ENCODE measurements at places on chromosomes 1 and 21.

DNA sequence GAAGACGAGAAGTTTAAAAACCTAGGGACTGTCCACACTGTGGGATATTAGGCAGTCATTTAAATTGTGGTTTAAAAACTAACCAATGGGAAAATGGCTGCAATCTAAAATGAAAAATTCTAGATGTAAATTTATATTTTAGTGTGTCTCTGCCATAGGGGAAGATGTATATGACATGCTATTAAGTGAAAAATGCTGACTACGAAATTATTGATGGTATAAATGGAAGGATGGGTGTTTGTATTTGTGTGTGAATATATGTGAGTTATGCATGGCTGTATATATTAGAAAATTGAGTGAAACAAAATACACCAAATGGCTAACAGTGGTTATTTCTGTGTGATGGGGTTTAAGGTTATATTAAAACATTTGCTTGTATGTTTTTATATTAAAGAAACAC is 260.7 kb downstream of the AJAP1 start:
- no peak overlapping the region for H3K27ac ChIP-seq
- H3K4me1 ChIP-seq = no peaks in the 10 kb centered on the region
- H3K4me3 ChIP-seq = no peak overlapping the region
- no peaks in the 10 kb centered on the region for H3K27me3 ChIP-seq

DNA sequence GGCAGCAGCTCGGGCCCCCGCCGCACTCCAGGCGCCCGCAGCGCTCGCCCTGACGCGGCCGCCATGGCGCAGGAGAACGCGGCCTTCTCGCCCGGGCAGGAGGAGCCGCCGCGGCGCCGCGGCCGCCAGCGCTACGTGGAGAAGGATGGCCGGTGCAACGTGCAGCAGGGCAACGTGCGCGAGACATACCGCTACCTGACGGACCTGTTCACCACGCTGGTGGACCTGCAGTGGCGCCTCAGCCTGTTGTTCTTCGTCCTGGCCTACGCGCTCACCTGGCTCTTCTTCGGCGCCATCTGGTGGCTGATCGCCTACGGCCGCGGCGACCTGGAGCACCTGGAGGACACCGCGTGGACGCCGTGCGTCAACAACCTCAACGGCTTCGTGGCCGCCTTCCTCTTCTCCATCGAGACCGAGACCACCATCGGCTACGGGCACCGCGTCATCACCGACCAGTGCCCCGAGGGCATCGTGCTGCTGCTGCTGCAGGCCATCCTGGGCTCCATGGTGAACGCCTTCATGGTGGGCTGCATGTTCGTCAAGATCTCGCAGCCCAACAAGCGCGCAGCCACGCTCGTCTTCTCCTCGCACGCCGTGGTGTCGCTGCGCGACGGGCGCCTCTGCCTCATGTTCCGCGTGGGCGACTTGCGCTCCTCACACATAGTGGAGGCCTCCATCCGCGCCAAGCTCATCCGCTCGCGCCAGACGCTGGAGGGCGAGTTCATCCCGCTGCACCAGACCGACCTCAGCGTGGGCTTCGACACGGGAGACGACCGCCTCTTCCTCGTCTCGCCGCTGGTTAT is 2.8 kb downstream of the KCNJ9 start:
- peaks cover 9% of the 10 kb centered on the region for H3K4me1 ChIP-seq
- H3K36me3 ChIP-seq = peaks cover 3% of the 10 kb centered on the region
- peaks cover 43% of the 10 kb centered on the region for H3K27me3 ChIP-seq
- H3K4me3 ChIP-seq = peak overlapping the region; percentile 45
- peak; percentile 74 for DNase-seq
- H3K27ac ChIP-seq = no peak overlapping the region

GRCh38 chr1:29532751-29533150 is 296.4 kb downstream of the PTPRU start:
- H3K27me3 ChIP-seq = no peaks in the 10 kb centered on the region
- no peaks in the 10 kb centered on the region for H3K36me3 ChIP-seq
- DNase-seq = no peak
- no peak overlapping the region for H3K4me3 ChIP-seq
- H3K27ac ChIP-seq = no peak overlapping the region

- H3K36me3 ChIP-seq = no peaks in the 10 kb centered on the region
- H3K4me1 ChIP-seq = peaks cover 4% of the 10 kb centered on the region
- DNase-seq = no peak
- H3K27me3 ChIP-seq = peaks cover 10% of the 10 kb centered on the region
- no peak overlapping the region for H3K4me3 ChIP-seq
These were observed 58.2 kb downstream of the FNBP1L start for GRCh38 chr1:93506126-93506525.

- peak overlapping the region; percentile 56 for H3K4me3 ChIP-seq
- peak overlapping the region; percentile 71 for H3K27ac ChIP-seq
- peaks cover 89% of the 10 kb centered on the region for H3K4me1 ChIP-seq
These were observed 37.2 kb downstream of the LRRC8C start for GRCh38 chr1:89670163-89670562.

DNA sequence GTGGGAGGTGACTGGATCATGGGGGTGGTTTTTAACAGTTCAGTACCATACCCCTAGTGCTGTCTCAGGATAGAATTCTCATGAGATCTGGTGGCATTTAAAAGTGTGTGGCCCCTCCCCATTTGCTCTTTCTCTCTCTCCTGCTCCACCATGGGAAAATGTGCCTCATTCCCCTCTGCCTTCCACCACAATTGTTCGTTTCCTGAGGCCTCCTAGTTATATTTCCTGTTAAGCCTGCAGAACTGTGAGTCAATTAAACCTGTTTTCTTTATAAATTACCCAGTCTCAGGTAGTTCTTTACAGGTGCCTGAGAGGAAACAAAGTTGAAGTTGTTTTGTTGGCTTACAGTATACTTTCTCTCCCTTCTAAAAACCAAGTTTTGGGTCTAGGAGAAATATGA is 23.1 kb upstream of the SLC22A15 start:
- H3K4me1 ChIP-seq = peaks cover 7% of the 10 kb centered on the region
- no peaks in the 10 kb centered on the region for H3K36me3 ChIP-seq
- DNase-seq = no peak
- H3K27ac ChIP-seq = no peak overlapping the region
